ENCODE measurements at places on chromosomes 6 and 20.

DNA sequence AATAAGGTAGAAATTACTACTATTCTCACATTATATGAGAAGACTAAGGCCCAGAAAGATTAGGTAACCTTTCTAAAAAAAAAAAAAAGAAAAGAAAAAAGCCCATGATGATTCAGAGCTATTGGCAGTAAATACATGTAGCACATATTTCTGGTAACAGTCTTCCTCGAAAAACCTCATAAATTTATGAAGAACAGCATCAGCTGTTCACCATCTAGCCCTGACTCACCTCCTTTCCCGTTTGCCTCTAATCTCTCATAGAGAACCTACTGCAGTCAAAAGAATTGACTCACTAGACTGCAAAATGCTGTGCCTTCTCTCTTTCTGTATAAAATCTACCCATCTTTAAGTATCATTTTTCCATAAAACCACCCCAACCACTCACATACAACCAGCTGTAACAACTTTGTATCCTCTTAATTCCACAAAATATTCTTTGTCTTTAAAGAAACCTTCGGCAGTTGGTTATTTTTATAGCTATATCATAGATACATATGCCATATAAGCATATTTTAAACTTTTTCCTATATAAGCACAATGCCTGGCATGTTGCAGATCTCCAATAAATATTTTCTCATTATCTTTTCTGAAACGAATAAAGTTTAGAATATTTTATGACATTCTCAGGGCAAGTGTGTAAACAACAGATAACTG is 152.7 kb upstream of the ENPP5 start:
- no peak for DNase-seq

- DNase-seq = no peak
Measured at GRCh38 chr6:128807577-128807976, 75.4 kb upstream of the LAMA2 start.

DNA sequence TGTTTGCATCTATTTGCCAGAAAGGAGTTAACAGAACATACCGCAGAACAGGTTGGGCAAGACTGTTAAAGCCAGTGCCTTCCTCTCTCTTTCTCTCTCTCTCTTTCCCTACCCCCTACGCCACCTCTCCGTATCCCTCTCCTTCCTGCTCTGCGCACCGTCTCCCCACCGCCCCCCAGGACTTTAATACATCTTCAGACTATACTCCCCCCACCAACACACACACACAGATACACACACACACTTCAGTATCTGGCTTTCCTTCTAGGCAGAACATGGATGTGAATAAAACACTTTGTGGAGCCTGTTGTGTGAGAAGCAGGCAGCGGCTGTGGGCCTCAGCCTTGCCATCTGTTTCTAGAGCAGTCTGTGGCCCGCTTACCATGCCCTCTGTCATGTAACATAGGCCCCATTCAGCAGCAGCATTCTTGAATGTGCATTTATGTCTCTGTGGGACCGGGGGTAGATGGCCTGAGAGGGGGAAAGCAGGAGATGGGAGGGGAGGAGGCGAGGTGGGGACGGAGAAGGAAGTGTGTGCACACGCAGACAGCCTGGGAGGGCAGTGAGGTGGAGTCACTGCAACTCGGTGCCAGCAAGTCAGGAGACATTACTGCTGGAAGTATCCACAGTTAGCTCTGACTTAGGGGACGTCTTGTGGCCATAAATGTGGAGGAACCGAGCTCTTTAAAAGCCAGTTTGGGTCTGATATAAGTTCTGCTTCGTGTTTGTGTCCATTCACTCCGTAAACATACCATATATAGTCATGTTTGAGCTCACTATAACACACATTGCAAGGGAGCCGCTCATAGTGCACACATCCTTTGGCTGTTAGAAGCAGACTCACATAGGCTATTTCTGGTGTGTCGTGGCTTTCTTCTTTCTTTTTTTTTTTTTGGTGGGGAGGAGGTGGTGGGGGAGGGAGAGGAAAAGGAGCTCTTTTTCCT is 38.4 kb downstream of the RREB1 start:
- DNase-seq = peak; percentile 72

DNA sequence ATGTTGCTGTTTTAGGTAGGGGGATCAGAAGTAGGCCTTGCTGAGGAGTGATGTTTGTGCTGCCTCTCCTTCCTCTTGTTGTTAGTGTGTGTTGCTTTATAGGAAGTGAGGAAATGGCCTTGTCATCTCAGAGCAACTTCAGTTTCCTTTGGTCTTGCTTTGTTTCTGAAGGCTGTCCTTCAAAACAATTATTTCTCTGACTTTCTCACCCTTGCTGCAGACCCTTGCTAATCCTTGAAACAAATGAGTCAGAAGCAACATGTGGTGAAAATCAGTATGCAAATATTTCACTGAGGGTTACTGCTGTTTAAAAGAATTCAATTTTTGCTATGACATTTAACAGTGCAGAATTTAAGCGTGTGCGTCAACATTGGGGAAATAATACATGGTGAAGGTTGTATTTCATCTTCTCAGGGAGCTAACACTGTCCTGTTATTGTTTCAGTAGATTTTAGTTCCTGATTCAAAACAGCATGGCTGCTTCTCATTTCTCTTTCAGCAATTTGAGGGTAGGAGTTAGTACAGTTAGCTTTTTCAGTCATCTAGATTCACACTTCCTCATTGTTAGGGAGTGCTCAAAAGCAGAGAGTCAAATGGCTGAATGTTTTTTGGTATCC is 13.8 kb downstream of the RNF144B start:
- no peak for DNase-seq

- no peak for DNase-seq
Measured at GRCh38 chr6:138431256-138432062, 27.4 kb downstream of the HEBP2 start.

DNA sequence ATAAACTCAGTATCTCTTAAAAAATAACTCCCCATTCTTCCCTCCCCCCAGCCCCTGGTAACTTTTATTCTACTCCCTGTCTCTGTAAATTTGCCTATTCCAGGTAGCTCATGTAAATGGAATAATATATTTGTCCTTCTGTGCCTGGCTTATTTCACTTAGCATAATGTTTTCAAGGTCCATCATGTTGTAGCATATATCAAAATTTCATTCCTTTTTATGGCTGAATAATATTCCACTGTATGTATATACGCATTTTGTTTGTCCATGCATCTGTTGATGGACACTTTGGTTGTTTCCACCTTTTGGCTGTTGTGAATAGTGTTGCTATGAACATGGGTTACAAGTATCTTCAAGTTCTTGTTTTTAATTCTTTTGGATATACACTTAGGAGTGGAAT is 13.0 kb downstream of the PERP start:
- DNase-seq = no peak

DNA sequence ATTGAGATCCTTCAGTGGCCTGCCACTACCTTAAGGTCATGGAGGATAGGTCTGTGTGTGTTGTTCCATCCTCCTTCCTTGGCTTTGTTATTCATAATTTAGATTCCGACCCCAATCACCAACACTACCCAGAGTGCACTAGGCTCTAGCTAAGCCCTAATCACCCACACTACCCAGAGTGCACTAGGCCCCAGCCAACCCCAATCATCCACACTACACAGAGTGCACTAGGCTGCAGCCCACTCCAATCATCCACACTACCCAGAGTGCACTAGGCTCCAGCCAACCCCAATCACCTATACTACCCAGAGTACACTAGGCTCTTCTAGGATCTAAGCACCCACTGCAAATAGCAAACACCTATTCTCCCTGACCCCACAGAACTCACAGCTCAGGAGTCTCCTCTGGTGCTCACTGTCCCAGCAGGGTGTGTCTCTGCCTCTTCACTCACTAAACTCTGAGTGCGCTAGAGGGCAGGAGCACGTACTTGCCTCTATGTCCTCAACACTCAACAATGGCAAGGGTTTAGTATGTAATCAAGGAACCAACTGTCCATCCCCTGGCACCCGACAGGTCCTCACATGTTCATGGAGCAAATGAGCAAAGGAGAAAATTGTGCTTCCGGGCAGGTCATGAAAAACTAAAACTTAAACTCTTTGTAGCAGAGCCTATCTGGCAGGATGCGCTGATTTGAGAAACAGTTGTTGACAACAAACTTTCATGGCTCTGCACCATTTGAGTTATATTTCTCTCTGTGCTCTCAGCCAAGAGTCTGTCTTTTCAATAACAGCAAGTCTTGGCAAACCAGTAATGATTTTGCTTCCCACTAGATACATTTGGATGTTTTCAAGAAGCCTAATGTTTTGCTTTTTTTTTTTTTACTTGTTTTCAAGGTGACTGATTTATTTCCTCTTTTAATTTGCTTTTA is 54.3 kb downstream of the SLC22A23 start:
- no peak for DNase-seq

DNA sequence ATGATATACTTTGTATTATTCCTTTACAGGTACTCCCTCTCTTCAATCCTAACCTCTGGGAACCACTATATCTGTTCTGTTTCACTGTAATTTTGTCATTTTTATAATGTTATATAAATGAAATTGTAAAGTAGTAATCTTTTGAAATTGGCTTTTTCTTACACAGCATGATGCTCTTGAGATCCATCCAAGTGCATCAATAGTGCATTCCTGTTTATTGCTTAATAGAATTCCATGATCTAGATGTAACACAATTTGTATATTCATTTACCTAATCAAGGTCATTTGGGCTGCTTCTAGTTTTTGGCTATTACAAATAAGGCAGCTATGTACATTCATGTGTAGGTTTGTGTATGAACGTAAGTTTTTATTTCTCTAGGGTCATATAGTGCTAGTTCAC is 174.6 kb downstream of the KHDC1L start:
- no peak for DNase-seq

GRCh38 chr6:159176913-159177312 is 7.7 kb downstream of the FNDC1 start:
- no peak for DNase-seq

DNA sequence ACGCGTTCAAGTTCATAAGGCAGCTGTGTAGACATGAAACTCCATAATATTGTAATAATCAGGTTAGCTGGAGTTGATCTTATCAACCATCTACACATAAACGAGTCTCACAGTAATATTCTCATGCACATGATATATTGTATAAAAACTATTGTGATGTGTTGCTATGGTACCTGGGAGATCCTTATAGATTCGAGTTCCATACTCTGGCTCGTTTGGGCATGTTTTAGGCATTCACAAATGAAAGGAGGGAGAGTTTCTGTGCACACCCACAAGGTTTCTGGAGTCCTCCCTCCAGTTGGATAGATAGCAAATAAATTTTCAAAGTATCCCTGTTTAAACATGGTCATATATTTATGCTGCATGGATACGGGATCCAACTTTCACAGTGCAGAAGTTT is 567.5 kb upstream of the SLC35B3 start:
- no peak for DNase-seq

- peak; percentile 13 for DNase-seq
Measured at GRCh38 chr6:53979468-53980067, 131.7 kb upstream of the MLIP start.

GRCh38 chr20:60446267-60447111 is 488.3 kb downstream of the CDH26 start:
- no peak for DNase-seq

DNA sequence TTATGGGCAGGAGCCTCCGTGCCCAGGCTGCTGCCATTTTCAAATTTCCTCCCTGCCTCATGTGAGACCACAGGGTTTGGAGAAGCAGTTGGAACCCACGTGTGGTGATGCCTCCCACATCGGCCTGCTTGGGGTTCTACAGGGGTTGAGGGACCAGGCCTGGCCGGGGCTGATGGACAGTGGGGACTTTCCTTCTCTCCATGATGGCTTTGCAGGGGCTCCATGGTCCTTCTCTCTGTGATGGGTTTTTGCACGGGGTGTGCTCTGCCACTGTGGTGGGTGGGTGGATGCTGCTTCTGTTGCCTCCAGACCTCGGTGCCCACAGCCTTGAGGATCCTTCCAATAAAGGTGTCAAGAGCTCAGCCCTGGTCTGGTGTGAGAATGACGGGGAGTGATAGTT is 54.4 kb downstream of the ADNP start:
- DNase-seq = no peak

DNA sequence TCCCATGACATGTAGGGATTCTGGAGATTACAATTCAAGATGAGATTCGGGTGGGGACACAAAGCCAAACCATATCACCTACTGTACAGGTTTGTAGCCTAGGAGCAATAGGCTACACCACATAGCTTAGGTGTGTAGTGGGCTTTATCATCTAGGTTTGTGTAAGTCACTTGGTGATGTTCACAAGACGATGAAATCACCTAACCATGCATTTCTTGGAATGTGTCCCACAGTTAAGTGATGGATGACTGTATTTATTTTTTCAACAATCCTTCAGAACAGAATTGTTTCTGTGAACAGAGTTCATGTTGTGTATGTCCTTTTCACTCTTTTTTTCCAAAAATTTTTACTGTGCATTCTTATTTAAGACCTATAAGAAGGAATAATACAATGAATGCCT is 76.1 kb downstream of the DTD1 start:
- DNase-seq = no peak

DNA sequence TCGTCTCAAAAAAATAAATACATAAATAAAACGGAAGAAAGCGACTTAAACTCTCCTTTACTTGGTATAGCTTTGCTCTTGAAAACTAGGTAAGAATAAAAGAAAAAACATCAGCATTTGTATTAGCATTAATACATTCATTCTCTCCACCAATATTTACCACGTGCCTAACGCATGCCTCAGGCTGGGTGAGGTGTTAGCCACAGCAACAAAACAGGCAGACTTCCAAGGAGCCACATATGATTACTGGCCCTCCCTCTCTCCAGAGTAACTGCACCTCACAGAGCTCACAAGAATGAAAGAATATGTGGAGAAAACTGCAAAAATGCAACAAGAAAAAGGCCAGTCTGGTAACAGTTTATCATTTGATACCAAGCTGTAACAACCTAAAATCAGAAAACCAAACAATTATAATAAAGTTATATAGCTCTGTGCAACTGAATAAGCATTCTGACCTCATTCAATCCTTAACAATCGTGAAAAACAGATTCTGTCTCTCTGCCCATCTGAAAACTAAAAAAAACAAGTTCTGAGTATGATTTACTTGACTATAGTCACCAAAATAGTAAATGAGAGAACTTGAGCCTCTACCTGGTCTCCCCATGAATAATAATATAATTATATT is 5.2 kb downstream of the NAPB start:
- DNase-seq = no peak

DNA sequence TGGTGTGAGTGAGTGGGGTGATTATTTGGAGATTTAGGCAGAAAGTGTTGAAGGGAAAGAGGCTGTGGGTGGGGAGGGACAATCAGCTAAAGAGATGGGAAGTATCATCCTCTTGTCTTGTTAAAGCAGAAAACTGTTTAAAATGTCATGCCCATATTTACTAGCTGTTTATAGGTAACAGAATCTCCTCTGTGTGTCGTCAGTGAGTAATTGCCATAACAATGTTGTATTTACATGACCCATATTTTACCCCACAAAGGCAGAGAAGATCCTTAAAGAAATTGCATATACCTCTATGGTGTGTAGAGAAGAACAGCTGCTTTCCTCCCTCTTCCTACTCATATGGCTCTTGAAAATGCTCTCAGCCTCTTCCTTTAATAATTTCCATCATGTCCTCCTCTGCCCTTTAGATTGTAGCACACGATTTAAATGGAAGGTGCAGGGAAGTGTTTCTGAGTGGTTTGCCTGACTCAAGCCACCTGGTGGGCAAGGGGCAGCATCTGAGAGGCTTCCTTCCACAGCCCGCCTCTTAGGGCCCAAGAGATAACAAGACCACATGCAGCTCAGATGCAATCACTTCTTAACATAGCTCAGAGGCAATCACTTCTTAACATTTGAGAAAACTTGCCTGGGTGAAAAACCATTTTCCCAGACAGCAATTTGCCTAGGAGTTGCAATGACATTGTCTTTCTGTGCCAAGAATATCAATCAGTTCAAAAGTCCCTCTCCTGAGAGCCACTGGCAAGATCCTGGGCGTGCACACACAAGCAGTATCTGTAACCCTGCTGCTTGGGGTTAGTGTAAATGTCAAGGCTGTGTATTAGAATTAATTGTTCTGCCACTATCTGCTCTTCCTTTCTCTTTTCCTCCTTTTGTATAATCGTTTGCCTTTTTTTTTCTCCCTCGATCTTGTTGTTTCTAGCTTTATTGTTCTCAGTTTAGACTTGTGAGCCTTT is 44.1 kb upstream of the EDN1 start:
- DNase-seq = no peak
